Dermis microvascular lymphatic vessel endothelial cell (primary cell): ENCODE measurements at places on chromosomes 16 and 17. TPM values are rescaled to one million over a fixed set of nuclear protein-coding genes. Genes with fewer than 3 reads are reported as not detected.
A peak's percentile ranks its signal among the peaks of the same experiment; 100 is the strongest.

The HAP1 gene
- total RNA-seq: 0.13 and 0.25 TPM in 2 replicates

The CRISPLD2 gene
- under 0.01 and 0.13 TPM in 2 replicates for total RNA-seq

The MARCHF10 gene
- under 0.01 TPM in 1 of 2 replicates, not detected in the other for total RNA-seq

The LGALS9C gene
- not detected in 2 replicates for total RNA-seq

The PARN gene
- total RNA-seq: 16.4 and 18.9 TPM in 2 replicates

The NECAB2 gene
- total RNA-seq: not detected in 2 replicates

The ZNF778 gene
- 8.1 and 11.9 TPM in 2 replicates for total RNA-seq

The CCDC200 gene
- not detected in 2 replicates for total RNA-seq

The ST6GALNAC2 gene
- 0.13 and 0.25 TPM in 2 replicates for total RNA-seq

The ETV4 gene
- 7.2 TPM in 2 replicates for total RNA-seq

The CHST6 gene
- 0.64 and 1.0 TPM in 2 replicates for total RNA-seq

DNA sequence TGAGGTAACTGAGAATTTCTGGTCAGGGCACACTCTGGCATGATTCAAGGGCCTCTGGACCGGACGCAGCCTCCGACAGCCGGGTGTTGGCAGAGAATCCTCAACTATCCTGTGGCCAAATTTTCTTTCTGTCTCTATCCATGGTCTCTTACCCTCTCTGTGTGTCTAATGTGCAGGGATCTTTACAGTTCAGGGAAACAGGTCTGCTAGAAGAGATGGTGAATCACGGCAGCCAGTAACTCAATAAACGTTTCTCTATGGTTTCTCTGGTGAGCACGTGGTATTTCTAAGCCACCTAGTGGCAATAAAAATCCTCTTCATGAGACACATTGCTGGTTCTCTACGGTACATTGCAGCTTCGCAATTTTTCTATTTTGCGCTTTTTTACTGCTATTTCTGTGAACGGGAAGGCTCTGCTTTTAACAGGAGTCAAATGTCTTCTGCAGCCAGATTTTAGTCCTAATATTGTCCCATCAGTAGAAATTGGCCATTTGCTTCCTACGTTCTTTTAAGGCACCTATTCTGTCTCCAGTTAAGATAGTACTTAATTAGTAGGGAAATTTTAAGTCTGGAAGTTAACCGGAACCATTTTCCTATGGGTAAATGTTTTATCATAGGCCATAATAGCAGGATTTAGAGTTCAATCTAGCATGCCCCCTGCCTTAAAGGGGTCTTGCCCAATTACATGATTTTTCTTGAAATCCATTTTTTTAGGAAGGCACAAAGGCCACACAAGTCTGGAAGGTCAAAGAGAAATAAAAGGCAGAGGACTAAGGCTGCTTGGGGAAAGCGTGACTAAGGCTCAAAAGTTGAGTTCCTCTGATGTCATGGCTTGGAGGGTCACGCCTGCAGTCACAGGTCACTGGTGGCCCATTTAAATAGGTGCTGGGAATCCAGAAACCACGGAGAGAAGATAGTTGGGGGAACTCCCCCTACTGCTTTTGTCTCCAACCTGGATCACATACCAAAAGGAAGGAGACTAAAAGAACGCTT is 31.5 kb downstream of the QPRT start:
- peak; percentile 64 for DNase-seq

GRCh38 chr16:12406926-12407690 is 396.6 kb downstream of the CPPED1 start:
- DNase-seq: peak; percentile 9

- peak; percentile 30 for DNase-seq
Measured at GRCh38 chr17:77959126-77959925, 823 bp downstream of the TNRC6C start.

GRCh38 chr16:17984810-17985209 is 351.7 kb downstream of the NPIPA8 start:
- DNase-seq: no peak

DNA sequence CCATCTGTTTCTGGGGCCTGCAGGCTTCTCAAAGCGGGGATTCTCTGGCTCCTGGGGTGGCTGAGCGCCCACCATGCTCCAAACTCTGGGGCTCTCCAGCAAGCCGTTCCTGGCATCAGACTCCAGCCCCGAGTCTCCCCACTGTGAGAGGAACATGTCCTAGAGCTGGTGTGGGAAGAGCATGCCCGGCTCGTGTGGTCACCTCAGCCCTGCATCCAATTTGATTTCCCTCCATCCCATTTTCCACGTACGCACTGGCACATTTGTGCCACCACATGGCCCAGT is 23.2 kb upstream of the KCNJ12 start:
- DNase-seq: no peak

DNA sequence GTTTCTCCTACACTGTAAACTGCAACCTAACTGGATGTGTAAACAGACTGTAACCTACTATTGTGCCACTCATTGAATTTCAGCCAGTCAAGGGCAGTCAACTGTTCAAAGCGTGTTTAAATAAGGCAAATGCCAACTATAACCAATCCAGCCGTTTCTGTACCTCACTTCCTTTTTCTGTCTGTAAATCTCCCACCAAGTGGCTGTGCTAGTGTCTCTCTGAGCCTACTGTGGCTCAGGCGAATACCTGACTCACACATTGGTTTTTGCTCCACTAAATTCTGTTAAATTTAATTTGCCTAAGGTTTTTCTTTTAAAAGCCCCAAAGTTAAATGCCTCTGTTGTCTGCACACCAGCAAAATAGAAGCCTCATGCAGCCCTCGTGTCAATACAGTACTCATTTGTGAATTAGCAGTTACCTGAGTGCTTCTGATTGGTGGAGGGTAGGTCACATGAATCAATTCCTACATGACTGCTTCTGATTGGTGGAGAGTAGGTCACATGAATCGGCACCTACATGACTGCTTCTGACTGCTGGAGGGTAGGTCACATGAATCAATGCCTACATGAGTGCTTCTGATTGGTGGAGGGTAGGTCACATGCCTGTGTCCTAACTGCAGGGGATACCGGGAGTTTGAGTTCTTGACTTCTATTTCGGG is 31.1 kb upstream of the CCR7 start:
- DNase-seq: no peak

DNA sequence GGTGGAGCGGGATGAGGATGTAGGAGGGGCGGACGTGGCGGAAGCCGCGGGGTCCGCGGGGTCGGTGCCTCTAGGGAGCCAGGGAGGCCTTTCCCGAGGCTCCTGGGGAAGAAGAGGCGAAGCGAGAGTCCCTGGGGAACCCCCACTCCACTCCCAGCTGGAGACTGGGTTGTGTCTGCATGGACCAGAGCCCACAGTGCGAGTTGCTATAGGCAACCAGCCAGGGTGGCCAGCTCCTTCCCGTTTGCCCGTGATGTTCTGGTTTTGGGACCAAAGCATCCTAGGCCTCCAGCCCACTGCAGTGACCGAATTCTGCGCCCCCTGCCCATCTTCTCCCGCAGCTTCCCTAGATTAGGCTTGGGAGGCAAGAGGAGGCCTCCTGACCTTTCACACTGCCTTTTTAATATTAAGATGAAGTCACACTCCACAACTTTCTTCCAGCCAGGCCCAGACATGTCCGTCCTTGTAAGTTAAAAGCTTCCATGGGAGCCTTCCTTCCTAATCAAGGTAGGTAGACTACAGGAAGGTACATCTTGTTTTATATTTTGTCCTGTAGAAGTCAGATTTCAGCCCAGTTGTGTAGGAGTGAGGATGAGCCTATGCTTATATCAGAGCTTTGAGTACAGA is 469 bp downstream of the AMZ2 start:
- DNase-seq: no peak

DNA sequence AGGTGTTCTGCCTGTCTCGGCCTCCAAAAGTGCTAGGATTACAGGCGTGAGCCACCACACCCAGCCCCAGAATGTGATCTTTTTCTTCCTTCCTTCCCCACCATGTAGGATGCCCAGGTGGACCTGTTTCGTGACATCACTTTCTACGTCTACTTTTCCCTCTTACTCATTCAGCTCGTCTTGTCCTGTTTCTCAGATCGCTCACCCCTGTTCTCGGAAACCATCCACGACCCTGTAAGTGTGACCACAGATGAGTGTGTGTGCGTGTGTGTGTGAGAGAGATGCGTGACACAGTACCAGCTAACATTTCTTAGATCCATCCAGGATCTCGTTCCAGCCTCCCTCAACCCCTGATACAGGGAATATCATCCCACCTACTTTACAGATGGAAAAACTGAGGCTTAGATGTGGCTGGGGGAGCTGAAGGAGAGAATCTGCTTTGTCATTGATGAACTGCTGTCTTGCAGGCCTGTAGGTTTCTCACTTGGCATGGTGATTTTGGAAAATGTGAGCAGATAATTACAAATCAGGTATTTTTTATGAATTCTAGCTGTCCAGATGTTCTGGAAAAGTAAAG is 67.1 kb downstream of the ABCC1 start:
- DNase-seq: no peak

DNA sequence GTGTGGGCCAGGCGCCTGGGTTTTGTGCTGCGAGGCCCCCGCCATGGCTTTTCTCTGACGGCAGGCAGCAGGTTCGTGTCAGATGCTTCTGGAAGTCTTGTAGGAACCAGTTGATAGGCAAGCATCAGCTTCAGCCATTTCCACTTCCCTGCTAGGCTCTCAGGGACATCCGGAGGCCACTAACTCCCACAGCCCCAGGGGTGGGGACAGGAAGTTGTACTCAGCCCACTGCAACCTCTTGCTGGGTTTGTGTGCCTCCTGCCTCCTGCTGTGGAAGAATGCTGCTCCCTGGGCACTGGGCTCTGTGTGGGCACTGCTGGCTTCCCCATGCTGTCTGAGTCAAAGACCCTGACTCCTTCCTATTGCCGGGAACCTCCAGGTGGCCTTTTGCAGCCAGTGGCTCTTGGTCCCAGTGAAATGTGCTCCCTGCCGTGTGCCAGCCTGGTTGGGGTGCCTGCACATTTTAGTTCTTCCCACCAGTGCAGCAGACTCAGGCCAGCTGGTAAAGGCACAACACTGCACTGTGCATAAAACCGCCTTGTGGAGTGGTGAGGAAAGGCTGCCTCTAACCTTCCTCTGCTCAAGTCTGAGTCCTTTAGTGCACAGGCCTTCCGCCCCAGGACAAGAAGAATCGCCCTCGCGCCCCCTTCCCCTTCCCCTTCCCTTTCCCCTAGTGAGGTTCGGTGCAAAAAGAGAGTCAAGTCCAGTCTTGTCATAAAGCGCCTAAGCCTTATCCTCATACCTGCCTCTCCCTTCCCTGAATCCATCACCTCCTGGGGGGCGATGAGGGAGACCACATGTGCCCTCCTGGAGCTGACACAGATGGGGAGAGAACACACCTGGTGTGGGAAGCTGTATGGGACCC is 16.6 kb downstream of the LDHD start:
- no peak for DNase-seq

GRCh38 chr17:77570565-77570898 is 388.0 kb upstream of the TNRC6C start:
- DNase-seq: no peak

DNA sequence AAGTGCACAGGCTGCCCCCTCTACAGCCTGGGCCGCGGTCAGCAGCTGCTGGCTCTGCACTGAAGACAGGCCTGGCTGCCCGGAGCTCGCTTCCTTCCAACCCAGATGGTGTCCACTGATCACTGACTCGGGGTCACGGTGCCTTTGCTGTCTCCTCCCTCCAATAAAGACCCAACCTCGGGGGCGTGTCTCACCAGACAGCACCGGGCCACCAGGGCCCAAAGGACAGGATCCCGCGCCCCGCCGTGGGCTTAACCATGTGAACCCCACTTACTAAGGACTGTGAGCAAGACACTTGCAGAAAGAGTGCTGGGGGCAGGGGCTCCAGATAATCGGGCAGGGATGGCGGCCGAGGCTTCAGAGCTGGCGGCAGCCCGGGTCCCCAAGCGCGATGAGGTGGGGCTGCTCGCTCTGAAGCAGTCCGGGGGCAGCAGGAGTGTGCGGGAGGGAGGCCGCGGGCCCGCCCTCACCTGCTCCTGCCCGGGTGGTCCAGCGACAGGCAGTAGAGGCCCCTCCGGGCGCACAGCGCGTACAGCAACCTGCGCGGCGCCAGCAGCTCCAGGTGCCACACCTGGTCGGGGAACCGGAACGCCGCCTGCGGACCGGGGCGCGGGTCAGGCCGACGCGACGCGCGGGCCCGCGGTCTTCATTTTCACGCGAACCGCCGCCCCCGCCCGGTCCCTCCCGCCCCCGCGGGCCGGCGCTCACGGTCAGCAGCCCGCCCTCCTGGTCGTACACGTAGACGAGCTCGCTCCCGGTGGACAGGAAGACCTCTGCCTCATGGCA is 502 bp downstream of the FAAP100 start:
- peak; percentile 80 for DNase-seq

GRCh38 chr16:70493802-70494201 is 29.6 kb downstream of the COG4 start:
- DNase-seq: no peak

- DNase-seq: no peak
Measured at GRCh38 chr16:50102051-50102746, 36.4 kb downstream of the HEATR3 start.

DNA sequence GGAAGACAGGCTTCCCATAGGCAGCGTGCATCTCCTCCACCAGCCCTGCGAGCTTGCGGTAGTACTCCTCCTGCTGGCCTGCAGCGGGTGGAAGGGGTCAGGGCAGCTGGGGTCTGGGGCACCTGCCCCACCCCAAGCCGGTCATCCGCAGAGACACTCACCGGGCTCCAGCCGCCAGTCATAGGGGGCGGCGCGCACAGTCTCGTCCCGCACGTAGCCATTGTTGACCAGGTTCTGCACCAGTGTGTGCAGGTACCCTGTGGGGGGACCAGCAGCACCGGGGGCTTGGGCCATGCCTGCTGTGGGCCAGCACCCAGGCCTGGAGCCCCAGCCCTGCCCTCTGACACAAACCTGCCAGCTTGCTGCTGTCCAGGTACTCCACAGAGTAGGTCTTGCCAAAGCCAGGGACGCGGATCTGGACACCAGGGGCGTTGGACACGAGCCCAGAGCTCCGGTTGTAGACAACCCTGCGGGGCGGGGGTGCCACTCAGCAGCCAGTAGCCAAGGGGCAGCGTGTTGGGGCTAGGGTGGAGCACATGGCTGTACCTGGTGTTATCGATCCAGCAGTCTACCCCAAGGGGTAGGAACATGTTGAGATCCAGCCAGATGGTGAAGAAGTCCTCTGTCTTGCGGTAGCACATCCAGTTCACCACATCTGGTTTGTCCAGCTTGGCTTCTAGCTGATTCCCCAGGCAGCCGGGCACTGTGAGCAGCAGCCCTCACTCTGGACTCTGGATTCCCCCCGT is 1.2 kb downstream of the LCAT start:
- no peak for DNase-seq

DNA sequence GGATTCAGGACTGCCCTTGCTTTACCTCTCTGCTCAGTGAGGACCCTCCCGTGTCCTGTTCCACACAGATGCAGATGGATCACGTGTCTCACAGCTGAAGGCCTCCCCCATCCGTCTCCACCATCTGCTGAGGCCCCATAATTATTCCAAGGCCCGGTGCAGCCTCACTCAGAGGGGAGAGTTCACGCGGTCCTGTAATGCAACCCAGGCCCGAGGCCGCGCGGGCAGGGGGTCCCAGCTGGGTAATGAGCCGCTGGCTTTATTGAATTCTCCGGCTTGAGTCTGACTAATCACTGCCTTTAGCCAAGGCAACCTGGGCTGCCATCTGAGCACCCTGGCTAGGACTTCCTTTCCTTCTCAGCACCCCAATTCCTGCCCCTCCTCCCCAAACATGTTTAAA is 4.4 kb upstream of the WFIKKN2 start:
- no peak for DNase-seq

GRCh38 chr17:37100231-37100630 is 151.5 kb downstream of the AATF start:
- no peak for DNase-seq
